Activated CD4-positive, alpha-beta memory T cell treated with anti-CD3 and anti-CD28 coated beads, Interleukin-2, amount 10 ng/mL, durations not matched to agents 7 days and 5 days (primary cell): ENCODE measurements at places on chromosomes 1 and 21. TPM values are rescaled to one million over a fixed set of nuclear protein-coding genes. Genes with fewer than 3 reads are reported as not detected.
A peak's percentile ranks its signal among the peaks of the same experiment; 100 is the strongest.

Gene HSD3B1
- total RNA-seq, result not detected

Gene KCNT2
- total RNA-seq, result not detected

Gene FAM163A
- total RNA-seq, result not detected

DNA sequence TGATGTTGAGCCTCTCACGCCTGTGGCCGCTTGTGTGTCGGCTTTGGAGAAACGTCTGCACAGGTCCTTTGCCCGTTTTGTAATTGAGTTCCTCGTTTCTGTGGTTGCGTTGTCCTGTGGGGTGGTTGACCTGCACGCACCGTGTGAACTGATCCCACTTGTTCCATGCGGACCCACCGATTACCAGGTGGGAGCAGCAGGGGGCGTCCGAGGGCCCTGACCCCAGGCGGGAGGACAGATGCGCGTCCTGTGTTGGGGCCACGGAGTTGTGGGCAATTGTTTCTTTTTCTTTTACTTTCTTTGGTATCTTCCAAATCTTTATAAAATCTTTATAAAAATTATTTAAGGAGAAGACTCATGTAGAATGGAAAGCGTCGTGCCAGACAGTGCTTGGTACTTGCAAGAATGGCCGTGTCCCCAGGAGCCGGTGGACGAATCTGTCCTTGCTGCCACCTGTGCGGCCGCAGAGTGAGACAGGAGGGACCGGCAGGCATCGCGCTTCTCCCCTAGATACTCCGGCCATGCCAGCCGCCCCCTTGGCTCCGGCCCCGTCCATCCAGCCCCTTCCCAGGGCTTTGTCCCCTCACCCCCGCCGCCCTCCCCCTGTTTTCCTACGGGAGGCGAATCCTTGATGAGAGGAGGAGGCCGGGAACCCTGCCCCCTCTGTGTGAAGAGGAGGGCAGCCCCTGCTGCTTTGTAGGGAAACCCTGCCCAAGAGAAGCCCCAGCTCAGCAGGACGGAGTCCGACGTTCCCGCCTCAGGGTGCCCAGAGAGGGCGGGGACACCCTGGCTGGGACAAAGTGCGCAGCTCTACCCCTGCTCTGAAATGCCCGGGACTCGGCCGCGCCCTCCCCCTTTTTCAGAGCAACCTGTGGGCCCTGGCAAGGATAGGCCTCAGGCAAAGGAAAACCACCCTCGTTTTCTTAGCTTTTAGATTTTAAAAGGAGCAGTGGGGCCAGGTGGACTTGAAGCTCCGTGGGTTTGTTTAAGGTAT lies 41.7 kb downstream of the PRKCZ start:
- DNase-seq, result peak; percentile 52

DNA sequence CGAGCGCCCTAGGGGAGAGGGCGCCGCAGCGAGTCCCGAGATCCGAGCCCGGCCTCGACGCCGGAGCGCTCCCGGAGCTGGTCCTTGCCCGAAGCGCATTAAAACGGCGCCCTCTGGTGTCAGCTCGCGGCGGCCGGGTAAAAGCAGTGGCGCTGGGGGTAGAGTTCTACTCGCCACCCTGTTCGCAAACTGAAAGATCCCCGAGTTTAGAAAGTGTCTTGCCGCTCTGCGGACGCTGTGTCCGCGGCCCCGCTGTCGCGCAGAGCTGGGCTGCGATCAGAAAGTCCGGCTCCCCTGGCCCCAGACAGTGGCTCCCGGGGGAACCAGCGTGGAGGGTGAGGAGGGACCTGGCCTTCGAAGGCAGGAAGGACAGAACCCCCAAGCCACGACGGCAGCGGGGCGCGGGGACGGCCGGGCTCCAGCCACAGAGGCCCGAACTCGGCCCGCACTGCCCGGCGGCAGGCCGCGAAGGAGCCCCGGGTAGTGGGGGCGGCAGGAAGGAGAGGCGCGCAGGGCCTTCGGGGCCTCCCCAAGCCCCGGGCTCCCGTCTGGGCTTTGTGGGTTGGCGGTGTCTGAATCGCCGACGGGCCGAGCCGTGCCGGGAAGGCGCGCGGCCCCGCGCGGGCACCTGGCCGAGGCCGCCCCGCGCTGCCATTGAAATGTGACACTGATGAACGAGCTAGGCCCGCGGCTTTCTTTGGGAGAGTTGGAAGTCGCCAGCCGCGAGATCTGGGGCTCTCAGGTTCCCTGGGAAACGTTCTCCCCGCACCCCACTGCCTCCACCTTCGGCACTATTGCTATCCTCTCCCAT lies 39.1 kb upstream of the NFIA start:
- DNase-seq, result peak; percentile 85

DNA sequence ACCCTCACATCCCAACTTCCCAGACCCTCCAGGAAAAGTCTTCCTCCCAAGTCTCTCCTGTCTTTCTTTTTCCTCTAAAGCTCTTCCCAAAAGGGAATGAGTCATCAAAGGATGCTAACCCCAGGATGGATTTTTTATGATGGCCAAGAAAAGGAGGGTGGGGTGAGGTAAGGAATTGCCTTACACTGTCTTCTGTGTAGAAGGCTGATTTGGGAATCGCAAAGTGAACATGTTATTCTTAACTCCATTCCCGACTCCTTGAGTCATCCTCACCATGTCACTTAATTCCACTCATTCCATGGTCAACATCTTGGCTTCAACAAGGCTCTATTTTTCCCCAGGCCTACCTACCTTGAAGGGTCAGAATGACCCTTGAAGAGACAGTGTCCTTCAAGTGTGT lies 44.0 kb downstream of the TBX15 start:
- no peak for DNase-seq

DNA sequence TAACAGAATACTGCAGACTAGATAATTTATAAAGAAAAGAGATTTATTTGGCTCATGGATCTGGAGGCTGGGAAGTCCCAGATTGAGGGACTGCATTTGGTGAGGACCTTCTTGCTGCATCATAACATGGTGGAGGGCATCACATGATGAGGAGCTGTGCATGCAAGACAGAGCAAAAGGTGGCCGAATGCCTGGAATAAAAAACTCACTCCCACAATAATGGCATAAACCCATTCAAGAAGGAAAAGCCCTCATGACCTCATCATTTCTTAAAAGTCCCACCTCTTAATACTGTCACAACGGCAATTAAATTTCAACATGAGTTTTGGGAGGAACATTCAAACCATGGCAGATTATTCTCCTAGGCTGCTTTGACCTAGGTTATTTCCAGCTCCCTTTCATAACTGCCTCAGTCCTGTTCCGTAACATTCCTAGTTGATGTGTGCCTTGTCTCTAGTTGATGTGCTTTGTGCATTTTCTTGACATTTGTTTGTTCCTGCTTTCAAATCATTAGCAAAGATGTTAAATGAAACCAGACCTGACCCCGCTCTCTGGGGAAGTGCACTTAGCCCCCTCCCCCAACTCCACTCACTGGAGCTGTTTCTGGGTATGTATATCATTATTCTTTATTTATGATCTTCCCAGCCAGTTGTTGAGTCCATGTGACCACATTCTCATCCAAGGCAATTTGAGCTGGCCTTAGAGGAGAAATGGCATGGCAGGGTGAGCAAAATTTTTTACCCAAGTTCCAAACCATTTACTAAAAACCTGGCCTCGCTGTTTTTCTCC lies 148.5 kb downstream of the GDAP2 start:
- no peak for DNase-seq

DNA sequence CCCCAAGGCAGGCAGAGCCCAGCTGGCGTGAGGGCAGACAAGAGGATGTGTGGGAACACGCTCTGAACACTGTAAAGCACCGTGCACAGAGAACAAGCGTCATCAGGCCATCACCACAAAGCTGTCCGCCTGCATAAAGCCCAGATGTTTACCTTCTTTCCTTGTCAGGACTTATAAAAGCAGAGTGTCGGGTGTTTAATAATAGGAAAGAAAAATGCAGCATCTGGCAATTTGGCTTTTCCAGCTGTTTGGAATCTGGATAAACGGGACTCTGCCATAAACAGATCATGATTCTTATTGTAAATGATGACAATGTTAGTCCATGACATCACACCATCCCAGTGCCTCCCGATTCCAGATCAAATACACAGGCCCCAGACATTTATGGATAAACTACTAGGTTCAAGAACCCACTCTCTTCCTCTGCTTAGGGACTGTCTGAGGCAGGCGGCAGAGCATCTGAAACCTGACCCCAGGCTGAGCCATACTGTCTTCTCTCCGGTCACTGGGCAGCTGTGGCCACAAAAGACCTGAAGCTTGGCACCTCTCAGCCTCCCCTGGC lies 4.2 kb downstream of the GLIS1 start:
- DNase-seq, result no peak
